IPS DF 19.7 (cell line): ENCODE measurements at places on chromosomes 1 and 21.

- no peak for DNase-seq
Observed at GRCh38 chr1:29470087-29470787, 233.9 kb downstream of the PTPRU start.

- DNase-seq: no peak
Observed at GRCh38 chr1:110083866-110084226, 13.4 kb upstream of the ALX3 start.

GRCh38 chr1:36304970-36305914, 926 bp upstream of the SH3D21 start:
- DNase-seq: no peak

- DNase-seq: no peak
Observed at GRCh38 chr1:1000357-1001056, 610 bp upstream of the HES4 start.

GRCh38 chr1:185526344-185527307, 207.6 kb upstream of the HMCN1 start:
- DNase-seq: no peak
